ENCODE measurements at places on chromosomes 12 and 14.

DNA sequence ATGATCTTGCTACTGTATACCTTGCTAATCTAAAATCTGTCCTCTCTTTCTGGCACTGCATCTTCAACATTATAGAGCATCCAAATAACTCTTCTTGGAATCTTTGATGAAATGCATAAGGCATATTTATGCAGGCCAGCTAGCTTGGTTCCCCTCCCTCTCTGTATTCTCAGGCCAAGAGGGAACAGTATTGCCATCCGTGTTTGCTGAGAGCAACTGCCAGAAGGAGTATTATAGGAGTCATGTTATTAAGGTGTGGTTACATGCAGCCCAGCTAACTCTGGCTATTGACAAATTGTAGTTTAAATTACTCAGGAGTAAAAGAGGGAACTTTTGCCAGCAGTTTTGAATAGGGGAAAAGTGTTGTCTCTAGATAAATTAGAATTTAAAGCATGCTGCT lies 309.3 kb upstream of the E2F7 start:
- no peak for DNase-seq

DNA sequence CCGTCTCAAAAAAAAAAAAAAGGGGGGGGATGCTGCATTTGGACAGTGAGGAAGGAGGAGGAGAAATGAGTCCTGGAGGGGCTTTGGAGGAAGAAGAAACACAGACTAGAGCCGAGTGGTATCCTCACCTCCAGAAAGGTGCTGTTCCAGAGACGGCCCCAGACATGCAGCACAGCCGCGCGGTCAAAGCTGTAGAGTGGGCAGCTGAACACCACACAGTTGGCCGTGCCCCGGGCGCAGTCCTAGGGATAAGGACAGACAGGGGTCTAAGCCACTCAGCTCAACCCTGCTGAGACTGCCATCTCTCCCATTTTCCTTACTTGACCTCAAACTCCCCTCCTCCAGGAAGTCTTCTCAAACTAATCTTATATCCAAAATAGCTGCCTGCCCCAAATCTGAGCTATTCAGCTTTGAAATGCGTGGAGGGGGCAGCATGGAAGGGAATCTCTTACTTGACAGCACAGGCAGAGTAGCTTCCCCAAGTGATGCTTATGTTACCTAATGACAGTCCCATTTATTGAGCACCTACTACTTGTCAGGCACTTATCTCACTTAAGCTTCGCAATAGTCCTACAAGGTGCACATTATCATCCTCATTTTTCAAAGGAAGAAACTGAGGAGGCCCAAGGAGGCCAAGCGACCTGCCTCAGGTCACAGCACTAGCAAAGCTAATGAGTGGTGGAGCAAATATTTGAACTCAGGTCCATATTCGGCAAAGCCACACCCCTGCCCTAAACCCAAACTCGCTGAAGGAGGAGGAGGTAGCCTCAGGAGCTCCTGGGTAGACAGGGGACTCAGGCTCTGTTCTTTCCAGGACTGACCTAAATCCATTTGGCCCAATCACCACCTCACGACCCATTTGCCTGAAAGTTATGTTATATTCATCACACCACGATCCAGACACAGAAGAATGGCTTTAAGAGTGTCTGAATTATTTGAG lies 18.7 kb downstream of the ITGA7 start:
- DNase-seq: no peak

DNA sequence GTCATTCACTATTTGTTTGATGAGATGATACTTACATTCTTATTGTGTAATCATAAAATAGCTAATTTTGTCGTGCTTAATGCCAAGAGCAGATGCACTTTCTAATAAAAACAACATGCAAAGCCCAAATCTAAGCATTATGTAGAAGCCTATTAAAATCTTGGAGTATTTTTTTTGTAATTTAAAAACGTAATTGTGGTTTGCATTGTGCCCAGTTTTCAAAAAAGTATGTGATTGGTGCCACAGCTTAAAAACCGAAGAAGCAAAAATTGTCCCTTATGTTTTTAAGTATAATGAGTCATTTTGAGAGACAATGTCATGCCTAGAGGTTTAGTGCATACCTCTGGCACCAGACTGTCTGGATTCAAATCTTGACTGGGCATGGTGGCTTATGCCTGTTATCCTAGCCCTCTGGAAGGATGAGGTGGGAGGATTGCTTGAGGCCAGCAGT lies 464.8 kb upstream of the RGS6 start:
- no peak for DNase-seq

GRCh38 chr14:103078420-103078749 lies 5.6 kb upstream of the LBHD2 start:
- peak; percentile 78 for DNase-seq

DNA sequence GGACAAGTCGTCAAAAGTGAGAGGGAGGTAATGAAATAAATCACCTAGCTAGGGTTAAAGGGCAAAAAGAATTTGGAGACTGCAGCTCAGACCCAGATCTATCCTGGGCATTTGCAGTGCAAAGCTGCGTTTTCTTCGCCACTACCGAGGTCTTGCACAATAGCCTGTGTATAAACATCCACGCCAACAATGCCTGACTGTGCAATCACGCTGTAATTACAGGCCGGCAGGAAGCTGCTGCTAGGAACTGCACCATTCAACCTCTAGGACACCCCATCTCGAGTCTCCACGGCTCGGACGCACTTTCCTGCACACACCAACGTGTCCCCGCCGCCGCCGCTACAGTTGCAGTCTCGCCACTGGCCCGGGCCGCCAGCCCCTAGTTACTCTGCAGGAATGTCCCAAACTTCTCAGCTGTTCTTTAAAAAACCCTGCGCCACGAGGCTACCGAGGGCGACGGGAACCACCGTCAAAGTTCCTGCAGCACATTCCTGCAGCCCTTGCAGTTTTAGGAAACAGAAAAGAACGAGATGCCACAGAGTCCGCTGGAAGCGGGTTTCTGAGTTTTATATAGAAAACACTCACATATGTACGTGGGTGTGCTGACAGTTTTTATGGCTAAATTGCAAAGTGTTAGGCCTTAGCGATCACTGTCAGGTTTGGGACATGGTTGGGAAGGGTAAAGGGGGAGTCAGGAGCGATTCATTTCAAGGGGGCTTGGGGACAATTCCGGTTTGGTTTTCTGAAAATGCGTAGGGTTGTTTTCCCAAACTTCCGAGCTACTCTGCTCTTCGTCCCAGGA lies 65.6 kb upstream of the PTGR2 start:
- peak; percentile 69 for DNase-seq

- DNase-seq: no peak
These were observed 58.7 kb downstream of the DRAM1 start for GRCh38 chr12:101935890-101936746.

GRCh38 chr12:105030820-105031807 lies 45.0 kb downstream of the NOPCHAP1 start:
- DNase-seq: no peak

DNA sequence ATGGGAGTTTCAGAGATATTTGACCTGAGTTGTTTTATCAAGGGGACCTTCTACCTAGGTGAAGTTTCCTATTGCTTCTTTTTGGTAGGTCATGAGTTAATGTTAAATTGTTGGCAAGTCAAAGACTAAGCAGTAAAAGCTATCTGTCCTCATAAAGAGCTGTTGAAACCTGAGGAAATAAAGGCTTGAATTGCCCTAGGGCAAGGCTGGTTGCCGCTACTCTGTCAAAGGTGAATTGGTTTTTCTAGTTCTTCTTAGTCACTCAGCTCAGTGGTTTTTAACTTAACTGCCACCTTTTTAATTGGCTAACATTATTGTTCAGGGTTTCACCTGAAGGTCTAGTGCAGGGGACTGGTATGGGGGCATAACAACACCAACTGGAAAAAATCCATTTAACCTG lies 441.6 kb upstream of the FBXO33 start:
- DNase-seq: no peak

DNA sequence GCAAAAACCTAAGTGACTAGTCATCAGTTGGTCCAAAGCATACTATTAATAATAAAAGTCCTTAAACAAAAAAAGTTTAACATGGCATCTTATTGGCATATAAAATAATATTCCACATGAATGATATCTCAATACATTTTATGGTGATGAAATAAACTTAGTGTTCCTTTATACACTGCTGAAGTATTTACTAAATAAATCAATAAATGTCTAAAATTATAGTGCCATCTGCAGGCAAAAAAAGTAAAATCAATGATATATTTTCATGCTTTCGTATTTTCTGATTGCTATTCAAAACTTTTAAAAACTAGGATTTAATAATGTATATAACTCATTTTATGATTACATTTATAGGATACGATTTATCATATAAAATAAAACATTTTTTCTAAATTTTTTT lies 30.5 kb downstream of the PUS7L start:
- DNase-seq: no peak

DNA sequence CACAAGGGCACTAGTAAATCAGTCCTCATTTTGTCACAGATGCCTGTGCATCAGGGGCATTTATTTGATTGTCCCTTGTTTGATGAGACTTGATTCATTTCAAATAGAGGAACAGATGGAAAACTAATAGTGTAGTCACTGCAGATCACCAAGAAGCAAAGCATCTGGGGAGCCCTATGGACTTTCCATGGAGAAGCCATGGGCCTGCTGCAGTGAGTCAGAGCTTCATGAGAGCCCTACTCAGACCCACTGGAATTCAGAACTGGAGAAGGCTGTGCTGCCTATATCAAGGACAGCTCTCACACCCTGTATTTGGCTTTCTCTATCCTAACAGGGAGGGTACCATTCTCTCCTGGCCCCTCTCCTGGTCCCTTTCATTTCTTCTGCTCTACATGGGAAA lies 126.2 kb downstream of the GRIP1 start:
- no peak for DNase-seq

DNA sequence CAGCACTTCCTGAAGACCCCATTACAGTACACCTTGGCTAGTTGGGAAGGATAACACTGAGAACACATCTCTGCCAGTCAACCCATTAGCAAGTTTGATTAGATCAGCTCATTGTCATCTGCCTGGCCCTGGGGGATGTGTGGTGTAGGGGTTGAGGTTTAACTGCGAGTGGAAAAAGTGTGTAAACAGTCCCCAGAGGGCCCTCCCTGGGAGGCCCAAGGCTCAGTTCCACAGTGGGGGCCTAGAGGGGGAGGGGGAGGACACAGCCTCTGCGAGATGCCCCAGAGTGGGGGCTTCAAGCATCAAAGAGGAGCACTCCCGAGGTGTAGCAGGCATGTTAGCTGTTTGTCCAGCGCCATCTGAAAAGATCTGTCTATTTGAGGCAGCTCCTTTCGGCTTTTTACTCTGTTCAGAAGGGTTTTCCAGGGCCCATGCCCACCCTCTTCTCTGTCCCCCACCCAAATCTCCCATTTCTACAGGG lies 344 bp downstream of the LPAR5 start:
- peak; percentile 54 for DNase-seq

Measured in CD4-positive, alpha-beta T cell treated with Interleukin-1 beta for 1 hour (primary cell).